ENCODE measurements at places on chromosomes 11 and 22. TPM values are rescaled to one million over a fixed set of nuclear protein-coding genes. Genes with fewer than 3 reads are reported as not detected.

The MS4A7 gene
- total RNA-seq: 13.4 TPM

The SCARF2 gene
- total RNA-seq: 0.38 TPM

The SLC35C1 gene
- 0.99 TPM for total RNA-seq

The SORL1 gene
- total RNA-seq: 23.8 TPM

DNA sequence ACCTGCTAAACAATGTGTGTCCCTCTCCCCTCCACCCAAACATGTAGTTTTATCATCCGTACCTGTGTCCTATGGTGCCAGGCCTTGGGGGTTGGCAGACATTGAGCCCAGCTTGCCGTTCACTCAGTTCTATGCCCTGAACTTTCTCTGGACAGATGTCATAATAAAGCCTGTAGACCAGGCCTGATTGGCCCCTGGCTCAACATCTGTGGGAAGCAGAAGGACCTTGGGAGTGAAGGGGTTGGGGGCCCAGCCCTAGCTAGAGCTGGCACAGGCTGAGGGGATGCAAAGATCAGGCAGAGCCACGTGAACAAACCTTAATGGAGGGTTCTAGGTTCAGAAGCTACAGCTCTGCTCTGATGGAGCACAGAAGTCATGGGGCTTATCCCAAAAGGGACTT lies 600.6 kb downstream of the BUD13 start:
- no peak for DNase-seq

Data from thymus (tissue), 14 donors.